Heart right ventricle (tissue), 16 donors: ENCODE measurements at places on chromosomes 16 and 17. TPM values are rescaled to one million over a fixed set of nuclear protein-coding genes. Genes with fewer than 3 reads are reported as not detected.

- H3K4me1 ChIP-seq: peaks cover 23% of the 10 kb centered on the region
- peaks cover under 1% of the 10 kb centered on the region for H3K27me3 ChIP-seq
- H3K36me3 ChIP-seq: no peaks in the 10 kb centered on the region
- no peak overlapping the region for H3K27ac ChIP-seq
- no peak overlapping the region for H3K4me3 ChIP-seq
These were observed 15.3 kb upstream of the TBX2 start for GRCh38 chr17:61384354-61384691.

DNA sequence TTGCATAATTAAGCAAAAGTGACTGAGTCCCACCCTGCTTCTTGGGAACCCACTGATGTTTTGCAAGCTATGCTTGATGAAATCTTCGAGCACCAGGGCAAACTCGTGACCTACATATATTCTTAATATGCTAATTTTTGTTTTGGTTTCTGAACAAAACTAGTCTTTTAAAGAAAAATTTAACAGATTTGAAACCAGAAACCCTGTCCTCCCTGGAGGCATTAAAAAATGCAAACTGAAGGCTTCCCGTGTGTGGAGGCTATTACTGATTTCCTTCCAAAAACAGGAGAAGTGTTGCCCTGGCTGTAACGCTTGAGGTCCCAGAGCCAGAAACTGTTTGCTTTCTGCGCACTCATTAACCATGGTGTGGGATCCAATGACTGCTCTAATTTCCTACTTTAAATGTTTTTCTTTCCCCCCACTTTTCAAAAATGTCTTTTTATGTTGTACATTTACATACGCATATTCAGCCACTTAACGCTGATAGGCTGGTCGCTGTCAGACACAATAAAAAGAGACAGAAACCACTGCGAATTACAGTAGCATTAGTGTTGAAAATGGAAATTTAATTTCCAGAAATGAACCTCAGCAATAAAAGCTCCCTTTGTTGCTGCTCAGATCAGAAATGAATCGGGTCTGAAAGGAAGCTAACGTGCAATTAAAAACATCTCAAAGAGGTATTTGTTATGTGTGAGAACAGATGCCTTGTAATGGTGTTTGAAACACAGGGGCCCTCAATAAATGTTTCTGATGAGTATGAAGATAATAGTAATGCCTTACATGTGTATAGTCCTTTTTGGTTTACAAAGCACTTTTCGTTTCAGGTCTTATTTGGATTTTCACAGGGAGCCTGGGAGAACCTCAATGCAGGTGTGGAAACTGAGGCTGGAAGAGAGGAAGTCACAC, 39.9 kb upstream of the IRX6 start:
- H3K4me1 ChIP-seq: no peaks in the 10 kb centered on the region
- H3K4me3 ChIP-seq: no peak overlapping the region
- peaks cover 19% of the 10 kb centered on the region for H3K27me3 ChIP-seq
- DNase-seq: no peak
- H3K27ac ChIP-seq: no peak overlapping the region
- H3K36me3 ChIP-seq: no peaks in the 10 kb centered on the region

Gene GPR179
- 0.07 TPM for total RNA-seq

Gene ABCA9
- 10.8 TPM for total RNA-seq

Gene RAP1GAP2
- total RNA-seq: 46.5 TPM

DNA sequence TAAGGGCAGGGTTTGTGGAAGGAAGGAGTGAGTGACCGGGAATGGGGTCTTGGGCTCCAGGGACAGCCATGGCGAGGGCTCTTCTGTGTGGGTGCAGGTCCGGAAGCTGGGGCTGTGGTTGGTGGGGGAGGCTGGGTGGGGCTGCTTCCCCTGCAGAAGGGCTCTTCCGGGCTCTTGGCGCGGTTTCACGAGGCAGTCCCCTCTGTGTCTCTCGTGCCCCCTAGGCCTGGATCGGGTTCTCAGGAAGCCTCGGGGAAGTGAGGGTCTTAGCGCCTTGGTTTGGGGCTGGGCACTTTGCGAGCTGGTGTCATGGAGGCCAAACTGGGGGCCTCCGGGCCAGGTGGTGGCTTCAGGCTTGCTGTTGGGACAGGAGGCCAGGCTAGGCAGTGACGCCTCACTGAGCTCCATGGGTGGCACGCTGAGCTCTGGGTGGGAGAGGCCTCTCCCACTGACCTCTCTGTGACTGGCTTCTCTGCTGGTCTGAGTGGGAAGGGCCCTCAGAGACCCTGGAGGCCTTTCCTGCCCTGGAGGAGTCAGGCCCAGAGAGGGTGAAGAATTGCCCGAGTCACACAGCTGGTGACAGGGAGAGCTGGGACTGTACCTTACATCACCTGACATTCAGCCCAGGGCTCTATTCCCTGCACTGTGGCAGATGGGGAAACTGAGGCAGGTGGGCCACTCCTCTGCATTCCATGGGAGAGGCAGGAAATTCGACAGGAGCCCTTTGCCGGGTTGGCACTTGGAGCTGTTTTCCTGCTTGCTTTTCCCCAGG, 8.2 kb downstream of the ADCY7 start:
- no peaks in the 10 kb centered on the region for H3K27me3 ChIP-seq
- peak overlapping the region; percentile 37 for H3K4me3 ChIP-seq
- H3K27ac ChIP-seq: peak overlapping the region; percentile 31
- H3K4me1 ChIP-seq: peaks cover 85% of the 10 kb centered on the region
- no peaks in the 10 kb centered on the region for H3K36me3 ChIP-seq

DNA sequence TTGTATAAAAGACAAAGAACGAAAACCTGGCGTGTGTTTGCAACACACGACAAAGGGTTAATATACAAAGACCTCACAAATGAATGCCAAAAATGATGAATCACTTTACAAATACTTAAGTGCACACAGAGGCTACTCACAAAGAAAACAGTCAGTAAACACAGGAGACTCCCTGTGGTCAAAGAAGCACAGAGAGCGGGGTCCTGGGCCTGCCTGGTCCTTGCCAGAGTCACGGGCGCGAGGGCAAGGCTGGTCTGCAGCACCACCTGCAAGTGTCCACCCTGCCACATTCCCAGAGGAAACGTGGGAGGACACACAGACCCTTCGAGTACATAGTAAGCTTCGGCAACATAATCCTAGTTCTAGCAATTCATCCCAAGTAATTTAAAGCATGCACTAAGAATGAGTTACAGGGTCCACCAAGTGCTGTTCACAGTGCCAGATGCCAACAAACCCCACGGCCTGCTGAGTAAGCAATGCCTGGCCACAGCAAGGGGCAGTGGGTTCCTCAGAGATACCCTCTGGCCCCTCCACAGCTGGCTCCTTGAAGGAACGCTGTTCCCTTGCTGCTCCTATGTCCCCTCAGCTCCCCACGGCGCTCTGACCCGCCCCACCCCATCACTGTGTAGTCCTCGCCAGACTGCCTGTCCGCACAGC, 24.6 kb upstream of the FAAP100 start:
- H3K4me3 ChIP-seq: no peak overlapping the region
- no peaks in the 10 kb centered on the region for H3K27me3 ChIP-seq
- H3K36me3 ChIP-seq: peaks cover 3% of the 10 kb centered on the region
- H3K4me1 ChIP-seq: peaks cover 27% of the 10 kb centered on the region

DNA sequence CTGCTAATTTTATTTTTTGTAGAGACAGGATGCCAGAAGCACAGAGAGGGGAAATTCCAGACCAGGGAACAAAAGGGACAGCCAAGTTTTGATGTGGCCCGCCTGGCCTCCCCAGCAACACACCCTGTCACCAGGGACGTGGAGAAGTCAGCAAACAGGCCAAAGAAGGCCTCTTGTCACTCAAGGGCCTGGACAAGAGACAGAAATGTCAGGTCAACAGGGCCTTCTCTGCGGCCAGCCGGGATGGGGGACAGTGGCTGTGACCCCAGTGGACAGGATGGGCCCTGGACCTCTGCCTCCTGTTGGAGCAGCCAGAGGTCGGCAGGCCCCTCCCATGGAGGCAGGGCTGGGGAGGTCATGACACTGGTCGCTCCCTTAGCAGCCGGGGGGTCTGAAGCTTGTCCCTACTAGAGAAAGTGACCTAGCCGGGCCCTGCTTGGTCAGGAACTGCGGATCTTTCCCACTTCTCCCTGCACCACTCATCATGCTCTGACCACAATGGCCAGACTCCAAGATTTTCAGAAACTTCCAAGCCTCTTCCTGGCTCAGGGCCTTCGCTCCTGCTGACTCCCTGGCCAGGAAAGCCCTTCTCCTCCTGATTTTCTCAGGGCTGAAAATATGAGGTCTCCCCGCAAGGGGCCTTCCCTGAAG, 9.2 kb upstream of the TVP23A start:
- peak; percentile 88 for DNase-seq
- H3K4me3 ChIP-seq: no peak overlapping the region
- no peaks in the 10 kb centered on the region for H3K36me3 ChIP-seq
- H3K4me1 ChIP-seq: peaks cover 41% of the 10 kb centered on the region
- no peaks in the 10 kb centered on the region for H3K27me3 ChIP-seq

Gene CHST4
- not detected for total RNA-seq

- H3K36me3 ChIP-seq: no peaks in the 10 kb centered on the region
- no peaks in the 10 kb centered on the region for H3K4me1 ChIP-seq
- H3K27ac ChIP-seq: no peak overlapping the region
- no peak for DNase-seq
- no peak overlapping the region for H3K4me3 ChIP-seq
These were observed 471.3 kb downstream of the NPIPA7 start for GRCh38 chr16:16850274-16850673.

Gene GLIS2
- total RNA-seq: 14.1 TPM

Gene OR1A1
- total RNA-seq: not detected

GRCh38 chr17:43578699-43579565, 32.8 kb upstream of the ETV4 start:
- H3K27ac ChIP-seq: no peak overlapping the region
- H3K27me3 ChIP-seq: no peaks in the 10 kb centered on the region
- peaks cover 65% of the 10 kb centered on the region for H3K4me1 ChIP-seq
- no peaks in the 10 kb centered on the region for H3K36me3 ChIP-seq
- no peak overlapping the region for H3K4me3 ChIP-seq
- DNase-seq: no peak

GRCh38 chr17:80035687-80035936, at the start of gene TBC1D16:
TBC1D16 (minus strand) TSS chr17:80035872; CDS start chr17:80013547, 22,325 bp downstream.
- peak within 1 kb of the TSS; percentile 84 for H3K4me3 ChIP-seq
- peak within 1 kb of the TSS; percentile 92 for H3K27ac ChIP-seq
- peaks cover 12% of the 10 kb centered on the region for H3K4me1 ChIP-seq

DNA sequence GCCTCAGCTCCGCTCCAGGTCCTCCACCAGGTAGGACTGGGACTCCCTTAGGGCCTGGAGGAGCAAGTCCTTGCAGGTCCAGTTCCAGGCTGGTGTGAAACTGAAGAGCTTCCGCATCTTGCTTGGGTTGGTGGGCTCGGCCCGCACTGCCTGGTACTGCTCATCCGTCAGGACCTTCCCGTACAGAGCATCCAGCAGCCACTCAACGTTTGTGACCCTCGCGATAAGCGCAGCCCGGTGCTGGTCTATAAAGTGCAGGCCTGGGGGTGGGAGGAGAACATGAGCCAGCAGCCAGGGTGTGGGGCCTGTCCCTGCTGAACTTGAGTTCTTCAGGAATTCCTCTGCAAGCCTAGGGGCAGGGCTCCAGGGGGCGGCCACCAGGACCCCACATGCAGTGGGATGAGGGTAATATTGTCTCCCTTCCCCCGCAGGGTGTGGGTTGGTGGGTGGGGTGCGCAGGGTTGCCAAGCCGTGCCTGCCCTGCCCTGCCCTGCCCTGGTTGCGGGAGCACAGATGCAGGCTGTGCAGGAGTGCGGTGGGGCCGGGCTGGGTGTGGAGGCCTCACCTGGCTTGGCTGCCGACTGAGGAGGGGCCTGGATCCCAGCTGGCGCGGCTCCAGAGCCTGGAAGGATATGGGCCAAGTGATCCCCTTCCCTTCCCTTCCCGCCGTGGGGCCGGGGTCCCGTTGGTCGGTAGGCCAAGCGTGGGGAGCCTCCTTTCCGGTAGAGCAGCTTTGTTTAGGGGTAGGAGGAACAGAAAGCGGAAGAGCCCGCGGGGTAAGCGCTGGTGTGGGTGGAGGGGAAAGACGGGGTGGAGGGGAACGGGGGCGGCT, 762 bp downstream of the PYCARD start:
- H3K36me3 ChIP-seq: no peaks in the 10 kb centered on the region
- H3K27me3 ChIP-seq: no peaks in the 10 kb centered on the region
- peak overlapping the region; percentile 50 for H3K27ac ChIP-seq
- DNase-seq: peak; percentile 44
- peaks cover 17% of the 10 kb centered on the region for H3K4me1 ChIP-seq

- no peak for DNase-seq
- no peak overlapping the region for H3K4me3 ChIP-seq
- no peaks in the 10 kb centered on the region for H3K36me3 ChIP-seq
- H3K4me1 ChIP-seq: peaks cover 61% of the 10 kb centered on the region
- no peaks in the 10 kb centered on the region for H3K27me3 ChIP-seq
These were observed 2.8 kb downstream of the TRAF4 start for GRCh38 chr17:28746611-28747050.

DNA sequence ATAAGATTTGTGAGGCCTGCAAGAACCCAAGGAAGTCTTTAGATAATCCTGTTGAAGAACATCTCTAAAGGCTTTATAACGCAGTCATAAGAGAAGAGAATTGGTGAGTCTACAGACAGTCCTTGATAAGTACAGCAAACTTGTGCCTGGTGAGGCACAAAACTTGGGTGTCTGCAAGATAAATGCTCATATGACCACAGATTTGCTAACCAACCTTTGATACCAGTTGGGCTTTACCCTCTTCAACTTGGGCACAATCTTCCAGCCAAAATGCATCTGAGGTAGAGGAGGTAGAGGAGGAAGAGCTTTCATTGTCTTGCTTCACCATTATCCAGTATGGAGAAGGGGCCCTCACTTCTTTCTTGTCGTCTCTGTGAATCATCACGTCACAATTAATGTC, 16.9 kb downstream of the PDZD9 start:
- H3K27me3 ChIP-seq: no peaks in the 10 kb centered on the region
- H3K4me1 ChIP-seq: peaks cover 15% of the 10 kb centered on the region
- peaks cover 47% of the 10 kb centered on the region for H3K36me3 ChIP-seq
- H3K27ac ChIP-seq: no peak overlapping the region

Gene USP6
- not detected for total RNA-seq

Gene ANKRD40CL
- total RNA-seq: not detected

DNA sequence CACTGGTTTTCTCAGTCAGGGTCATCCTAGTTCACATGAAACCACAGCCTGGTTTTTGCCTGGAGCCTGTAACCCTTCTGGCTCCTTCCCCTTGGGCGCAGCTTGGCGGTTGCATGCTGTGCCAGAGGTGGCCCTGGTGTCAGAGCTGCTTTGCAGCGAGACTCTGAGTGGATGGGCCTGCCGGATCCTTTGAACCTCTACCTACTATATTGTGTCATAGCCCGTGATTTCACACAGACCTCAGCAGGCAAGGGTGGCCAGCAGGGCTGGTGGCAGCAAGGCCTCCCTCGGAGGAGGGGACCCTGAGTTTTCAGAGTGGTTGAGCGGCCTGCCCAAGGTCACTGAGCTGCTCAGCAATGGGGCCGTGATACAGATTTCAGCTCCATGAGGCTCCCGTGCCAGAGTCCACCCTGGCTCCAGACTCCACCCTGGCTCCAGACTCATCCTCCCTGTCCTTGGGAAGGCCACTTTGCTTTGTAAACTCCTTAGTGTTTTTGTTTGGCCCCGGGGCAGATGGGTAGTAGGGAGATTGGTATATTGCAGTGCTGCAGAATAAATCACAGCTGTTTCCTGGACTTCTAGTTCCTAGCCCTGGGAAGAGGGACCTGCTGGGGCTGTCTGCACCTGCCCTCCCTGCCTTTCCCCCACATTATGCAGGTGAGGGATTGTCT, 9.7 kb downstream of the MPRIP start:
- H3K27ac ChIP-seq: peak overlapping the region; percentile 29
- H3K27me3 ChIP-seq: no peaks in the 10 kb centered on the region
- peak overlapping the region; percentile 13 for H3K4me3 ChIP-seq
- peaks cover 7% of the 10 kb centered on the region for H3K36me3 ChIP-seq
- no peak for DNase-seq

Gene KRT27
- total RNA-seq: not detected

Gene RAPGEFL1
- 2.6 TPM for total RNA-seq

- H3K4me3 ChIP-seq: no peak overlapping the region
- no peak for DNase-seq
- no peaks in the 10 kb centered on the region for H3K27me3 ChIP-seq
- peaks cover 5% of the 10 kb centered on the region for H3K4me1 ChIP-seq
- H3K36me3 ChIP-seq: no peaks in the 10 kb centered on the region
- H3K27ac ChIP-seq: no peak overlapping the region
These were observed 86.8 kb upstream of the HSBP1 start for GRCh38 chr16:83720981-83721380.
